ENCODE measurements at places on chromosomes 1 and 21.

GRCh38 chr1:54111624-54112023 is 41.2 kb downstream of the CDCP2 start:
- peak; percentile 34 for DNase-seq

DNA sequence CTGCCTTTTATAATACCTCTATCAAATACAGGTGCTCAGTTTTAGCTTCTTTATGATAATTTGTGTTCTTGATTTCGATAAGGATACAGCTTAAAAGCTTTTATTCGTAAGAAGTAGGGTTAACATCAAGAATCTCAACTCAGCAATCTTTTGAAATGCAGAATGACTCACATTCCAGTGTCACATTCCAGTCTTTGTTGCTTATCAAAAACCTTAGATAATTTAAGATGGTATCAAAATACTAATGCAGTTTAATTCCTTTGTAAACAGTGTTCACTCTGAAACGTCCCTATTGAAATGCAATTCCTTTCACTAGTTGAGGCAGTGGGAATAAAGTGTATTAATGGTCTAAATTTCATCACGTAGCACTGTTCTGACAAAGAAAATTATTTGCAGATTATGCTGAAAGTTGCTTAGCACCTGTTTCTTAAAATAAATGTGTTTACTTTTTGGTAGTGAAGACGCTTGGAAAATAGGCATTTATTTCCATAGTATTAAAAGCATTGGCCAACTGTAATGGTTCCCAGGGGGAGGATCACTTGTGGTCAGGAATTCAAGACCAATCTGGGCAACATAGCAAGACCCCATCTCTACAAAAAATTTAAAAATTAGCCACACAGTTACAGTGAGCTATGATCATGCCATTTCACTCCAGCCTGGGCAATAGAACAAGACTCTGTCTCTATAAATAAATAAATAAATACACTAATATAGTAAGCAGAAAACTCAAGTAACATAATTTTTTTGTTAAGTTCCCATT is 10.1 kb upstream of the CNN3 start:
- DNase-seq: no peak

DNA sequence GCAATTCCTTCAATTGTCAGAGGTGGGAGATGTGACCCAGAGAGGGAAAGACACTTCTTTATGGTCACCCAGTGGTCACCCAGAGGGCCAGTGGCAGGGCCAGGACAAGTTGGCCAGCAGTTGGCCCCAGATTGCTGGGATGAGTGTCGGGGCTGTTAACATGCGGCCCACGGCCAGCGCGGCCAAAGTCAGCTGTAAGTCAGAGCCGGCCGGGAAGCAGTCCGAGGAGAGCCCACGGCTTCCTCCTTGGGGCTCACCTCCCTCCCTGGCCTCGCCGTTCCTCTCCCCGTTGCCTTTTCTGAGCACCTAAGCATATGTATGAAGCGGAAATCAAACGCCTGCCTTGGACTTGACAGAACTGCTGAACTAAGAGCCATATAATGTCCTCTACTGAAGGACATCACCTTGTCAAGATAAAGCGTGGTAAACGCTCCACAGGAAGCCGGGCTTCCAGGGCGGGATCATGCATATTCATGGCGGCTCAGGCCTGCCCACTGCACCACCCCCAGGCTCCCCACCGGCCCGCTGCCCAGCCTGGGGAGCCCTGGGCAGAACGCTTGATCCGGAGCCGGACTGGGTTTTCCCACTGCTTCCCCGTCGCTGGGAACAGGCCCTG is 245.4 kb upstream of the POU3F1 start:
- no peak for DNase-seq

DNA sequence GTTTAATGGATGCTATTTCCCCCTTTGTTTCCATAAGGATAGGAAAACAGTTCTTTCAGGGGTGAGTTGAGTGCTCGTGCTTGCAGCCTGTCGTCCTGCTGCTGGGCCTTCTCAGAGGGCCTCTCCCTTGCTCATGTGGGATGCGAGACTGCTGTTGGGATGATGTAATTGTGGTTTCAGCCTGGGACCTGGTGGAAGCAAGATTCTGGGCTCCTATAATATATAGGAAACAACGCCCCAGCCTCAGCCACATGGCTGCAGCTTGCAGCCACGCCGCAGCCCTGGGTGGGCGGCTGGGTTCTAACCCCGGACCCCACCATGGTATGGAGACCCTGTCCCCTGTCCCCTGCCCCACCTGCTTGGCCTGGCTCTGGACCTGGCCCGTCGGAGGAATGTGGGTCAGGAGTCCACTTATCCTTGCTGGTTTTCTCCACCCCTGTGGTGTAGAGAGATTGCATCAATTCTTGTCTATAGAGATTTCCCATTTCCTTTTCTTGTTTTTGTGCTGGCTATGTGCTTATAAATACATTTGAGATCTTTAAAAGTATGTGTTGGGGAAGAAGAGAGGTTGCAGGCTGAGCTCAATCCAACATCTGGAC is 357.8 kb downstream of the SIPA1L2 start:
- DNase-seq: no peak

DNA sequence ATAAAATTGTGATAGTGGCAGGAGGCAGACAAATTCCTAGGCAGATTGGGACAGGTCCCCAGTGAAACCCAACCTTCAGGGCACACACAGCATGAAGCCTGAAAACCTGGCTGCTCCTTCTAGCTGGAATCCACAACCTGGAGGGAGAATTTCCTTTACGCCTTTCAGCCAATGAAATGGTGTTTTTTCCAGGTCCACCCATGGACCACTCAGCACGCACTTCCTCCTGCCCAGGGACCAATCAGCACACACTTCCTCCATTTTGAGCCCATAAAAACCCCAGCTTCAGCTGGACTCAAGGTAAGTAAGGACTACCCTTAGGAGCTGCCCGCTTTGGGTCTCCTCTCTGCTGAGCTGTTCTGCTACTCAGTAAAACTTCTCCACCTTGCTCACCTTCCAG is 120.1 kb downstream of the AKT3 start:
- no peak for DNase-seq

DNA sequence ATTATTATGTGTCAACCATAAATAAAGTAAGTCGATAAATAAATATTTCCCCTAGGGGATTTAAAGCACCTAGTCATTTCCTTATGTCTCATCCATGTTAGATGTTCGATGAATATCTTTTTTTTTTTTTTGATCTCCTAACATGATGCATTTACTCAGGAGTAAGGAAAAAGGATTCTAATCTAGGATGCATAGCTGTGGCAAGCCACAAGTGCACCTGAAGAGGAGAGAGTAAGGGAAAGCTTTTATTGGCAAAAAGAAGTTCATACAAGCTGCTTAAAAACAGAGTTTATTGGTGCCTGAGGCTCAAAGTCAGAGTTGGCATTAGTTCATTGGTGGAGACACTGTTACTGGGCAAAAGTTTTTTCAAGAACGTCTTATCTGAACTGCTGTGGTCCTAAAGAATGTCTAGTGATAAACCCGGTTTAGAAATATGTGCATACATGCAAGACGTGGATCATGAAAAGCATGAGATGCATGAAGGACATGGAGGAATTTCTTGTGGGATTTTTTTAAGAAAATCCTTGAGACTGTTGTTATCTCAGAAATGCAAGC is 51.7 kb downstream of the SWT1 start:
- no peak for DNase-seq

DNA sequence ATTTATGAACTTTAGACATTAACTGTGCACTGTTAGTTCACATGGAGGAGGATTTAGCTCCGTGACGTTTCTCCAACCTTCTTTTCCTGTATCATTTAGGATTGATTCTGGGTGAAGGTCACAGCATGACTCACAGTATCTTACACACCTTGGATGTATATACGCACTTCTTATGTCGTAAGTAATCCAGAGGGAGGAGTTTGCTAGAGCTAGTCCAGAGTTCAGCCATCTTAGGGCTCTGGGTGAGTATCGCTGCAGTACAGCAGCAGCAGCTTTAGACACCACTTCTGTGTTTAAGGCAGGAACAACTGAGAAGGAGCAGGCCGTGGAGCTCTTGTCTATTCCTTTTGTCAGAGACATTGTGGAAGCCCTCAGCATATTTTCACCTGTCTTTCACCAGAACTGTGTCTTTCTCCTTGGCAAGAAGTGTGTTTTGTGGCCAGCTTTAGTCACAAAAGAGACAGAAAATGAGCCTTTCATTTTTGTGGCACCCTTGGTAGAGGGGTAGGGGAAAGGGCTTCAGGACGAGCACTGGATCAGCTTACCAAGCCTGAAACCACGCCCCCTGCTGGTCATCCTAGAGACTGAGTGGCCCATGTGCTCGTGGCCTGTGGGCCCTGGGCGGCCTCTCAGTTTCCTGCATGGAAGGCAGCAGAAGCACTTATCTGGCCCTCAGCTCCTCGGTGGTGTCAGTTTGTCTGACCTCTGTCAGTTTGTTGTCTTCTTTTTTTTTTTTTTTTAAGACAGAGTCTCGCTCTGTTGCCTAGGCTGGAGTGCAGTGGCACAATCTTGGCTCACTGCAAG is 64.0 kb downstream of the ADARB1 start:
- DNase-seq: no peak

DNA sequence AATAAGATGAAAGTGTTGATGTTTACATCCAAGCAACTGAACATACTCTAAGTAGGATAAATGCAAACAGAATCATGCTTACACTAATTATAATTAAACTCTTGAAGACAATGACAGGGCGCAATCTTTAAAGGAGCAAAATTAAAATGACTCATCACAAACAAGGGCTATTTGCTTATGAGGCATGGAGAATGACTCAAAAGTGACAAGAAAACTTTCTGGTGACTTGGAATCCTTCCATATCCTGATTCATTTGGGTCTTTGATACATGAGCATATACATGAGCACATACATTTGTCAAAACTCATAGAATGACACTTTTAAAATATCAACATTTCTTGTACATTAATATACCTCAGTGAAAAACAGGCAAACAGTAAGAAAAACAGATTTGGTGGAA is 1632.3 kb downstream of the KCNT2 start:
- DNase-seq: no peak

GRCh38 chr1:71668065-71668464 is 587.2 kb upstream of the ZRANB2 start:
- DNase-seq: no peak

DNA sequence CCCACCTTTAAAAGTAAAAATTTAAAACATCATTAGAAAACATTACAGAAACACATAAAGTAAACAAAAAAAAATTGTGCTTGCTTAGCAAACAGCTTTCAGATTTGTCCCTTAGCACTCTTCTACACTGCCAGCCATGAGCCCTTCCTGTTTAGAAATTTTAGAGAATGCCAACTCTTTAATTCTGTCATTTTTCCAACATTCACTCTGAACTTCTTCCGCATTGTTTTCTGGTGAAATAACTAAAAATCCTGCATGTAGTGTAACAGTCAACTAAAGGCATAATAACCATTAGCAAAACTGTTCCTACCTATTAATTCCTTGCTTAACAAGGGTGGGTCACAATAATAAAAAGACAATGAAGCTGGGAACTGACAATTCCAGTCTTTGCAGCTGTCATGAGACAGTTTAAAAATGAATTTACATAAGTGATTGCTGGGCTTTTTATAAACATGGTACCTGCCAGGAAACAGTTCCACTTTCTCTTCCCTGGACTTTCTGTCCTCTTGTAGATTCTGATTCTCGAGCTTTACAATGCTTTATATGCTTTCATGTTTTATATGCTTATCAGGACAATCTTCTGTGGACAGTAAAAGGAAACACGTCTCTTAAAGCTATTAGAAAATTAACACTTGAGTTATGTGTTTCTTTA is 19.0 kb downstream of the GNG12 start:
- DNase-seq: no peak

GRCh38 chr1:226957714-226958113 is 17.6 kb downstream of the COQ8A start:
- no peak for DNase-seq

DNA sequence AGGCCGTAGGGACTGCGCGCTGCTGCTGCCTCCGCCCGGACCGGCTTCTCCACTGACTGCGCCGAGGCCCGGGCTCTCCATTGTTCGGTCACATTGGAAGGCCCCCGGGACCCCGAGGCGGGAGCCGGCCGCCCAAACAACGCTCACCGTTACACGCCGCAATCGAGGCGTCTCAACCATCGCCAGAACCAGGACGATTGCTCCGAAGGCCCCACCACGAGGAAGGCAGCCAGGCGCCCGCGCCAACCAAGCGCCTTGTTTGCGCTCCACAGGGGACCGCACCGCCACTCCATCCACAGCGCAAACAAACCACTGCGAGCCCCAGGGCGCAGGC is 595 bp downstream of the GLUL start:
- no peak for DNase-seq

- DNase-seq: no peak
Measured at GRCh38 chr1:228975238-228975907, 240.1 kb downstream of the RHOU start.

DNA sequence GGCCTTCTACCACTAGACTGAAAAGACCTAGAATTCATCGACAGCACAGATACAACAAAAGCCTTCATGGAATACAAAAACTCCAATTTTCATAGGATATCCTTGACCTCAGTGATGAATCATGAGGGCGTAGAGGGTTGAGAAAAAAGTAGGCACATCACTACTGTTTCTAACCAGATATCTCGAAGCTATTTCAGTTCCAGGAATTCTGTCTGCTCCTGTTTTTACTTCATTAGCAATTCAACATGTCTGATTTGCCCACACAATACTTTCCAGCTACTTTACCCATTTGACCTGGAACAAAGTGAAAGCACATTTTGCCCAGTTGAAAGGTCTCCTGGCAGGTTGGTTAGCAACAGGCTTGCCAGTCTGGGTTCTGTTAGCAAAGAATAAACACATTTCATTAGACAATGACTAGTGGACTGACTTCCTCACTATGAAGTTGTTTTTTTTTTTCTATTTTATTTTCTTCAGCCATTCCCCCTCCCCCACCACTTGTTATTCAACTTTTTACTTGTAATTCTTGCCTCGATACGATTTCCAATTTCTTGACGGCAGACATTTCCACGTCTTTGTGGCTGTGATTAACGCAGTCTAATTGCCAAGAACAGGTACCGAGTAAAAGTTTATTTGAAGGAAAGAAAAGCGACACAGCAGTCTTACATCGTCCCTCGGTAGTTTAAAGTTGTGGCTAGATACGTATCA is 4.0 kb upstream of the ZBTB18 start:
- no peak for DNase-seq

GRCh38 chr1:19260211-19261138 is 8.9 kb downstream of the MRTO4 start:
- no peak for DNase-seq

DNA sequence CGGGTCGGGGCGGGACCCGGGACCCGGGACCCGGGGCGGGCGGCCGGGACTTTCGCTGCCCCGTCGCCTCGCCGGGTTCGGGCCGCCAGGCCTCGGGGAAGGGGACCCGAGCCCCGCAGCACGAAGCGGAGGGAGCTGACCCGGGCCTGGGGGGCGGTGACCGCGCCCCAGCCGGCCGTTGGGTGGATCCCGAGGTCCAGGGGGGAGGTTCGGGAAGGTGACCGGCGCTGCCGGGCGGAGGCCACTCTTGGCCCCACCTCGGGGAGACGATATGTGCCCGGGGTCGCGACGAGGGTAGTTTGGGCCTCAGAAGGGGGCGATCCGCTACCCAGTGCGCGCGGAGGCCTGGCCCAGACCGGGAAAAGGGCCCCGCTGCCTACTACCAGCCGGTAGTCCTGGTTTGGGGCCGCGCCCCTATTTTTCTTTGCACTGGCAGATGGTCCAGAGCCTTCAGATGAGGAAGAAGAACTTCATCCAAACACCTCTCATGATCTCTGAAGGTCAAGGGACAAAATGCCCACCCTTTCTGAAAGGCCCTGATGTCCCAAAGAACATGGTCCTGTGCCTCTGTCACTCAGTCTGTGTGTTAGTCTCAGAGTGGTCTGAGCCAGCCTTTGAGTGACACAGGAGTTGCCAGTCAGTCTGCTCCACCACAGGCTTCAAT is 766 bp downstream of the AGO4 start:
- peak; percentile 70 for DNase-seq

- DNase-seq: no peak
Measured at GRCh38 chr1:92778376-92778775, 6.5 kb downstream of the EVI5 start.
